Activated CD8-positive, alpha-beta memory T cell treated with anti-CD3 and anti-CD28 coated beads, Interleukin-2, amount 10 ng/mL, durations not matched to agents 7 days and 5 days (primary cell): ENCODE measurements at places on chromosomes 5 and 9.

DNA sequence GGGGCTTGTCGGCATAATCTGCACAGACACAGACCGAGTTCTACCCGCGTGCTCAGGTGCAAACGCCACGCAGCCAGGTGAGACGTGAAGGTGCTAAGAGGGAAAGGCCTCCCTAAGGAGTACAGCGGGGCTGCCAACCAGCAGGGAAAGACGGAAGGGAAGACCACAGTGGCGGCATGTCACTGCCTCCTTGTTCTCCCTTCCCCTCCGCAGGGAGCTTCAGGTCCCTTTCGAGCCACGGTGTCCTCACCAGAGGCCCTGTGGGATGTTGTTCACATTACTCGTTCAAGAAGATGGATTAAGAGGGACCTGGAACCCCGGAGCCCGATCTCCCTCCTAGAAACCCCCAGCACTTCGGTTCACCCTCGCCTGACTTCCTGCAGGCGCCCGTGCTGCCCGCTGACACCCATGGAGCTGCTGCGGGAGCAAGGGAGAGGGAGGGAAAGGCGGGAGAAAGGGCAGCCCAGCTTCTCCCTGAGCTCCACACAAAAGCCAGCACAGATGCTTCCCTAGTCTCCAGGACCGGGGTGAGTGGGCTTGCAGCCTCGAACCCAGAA, 686 bp downstream of the BRD9 start:
- DNase-seq: peak; percentile 46

- DNase-seq: no peak
Observed at GRCh38 chr5:57736716-57737115, 254.1 kb upstream of the ACTBL2 start.

- no peak for DNase-seq
Observed at GRCh38 chr5:14895301-14895700, 23.7 kb upstream of the ANKH start.

- DNase-seq: no peak
Observed at GRCh38 chr5:73565969-73566547, 515 bp downstream of the UTP15 start.

DNA sequence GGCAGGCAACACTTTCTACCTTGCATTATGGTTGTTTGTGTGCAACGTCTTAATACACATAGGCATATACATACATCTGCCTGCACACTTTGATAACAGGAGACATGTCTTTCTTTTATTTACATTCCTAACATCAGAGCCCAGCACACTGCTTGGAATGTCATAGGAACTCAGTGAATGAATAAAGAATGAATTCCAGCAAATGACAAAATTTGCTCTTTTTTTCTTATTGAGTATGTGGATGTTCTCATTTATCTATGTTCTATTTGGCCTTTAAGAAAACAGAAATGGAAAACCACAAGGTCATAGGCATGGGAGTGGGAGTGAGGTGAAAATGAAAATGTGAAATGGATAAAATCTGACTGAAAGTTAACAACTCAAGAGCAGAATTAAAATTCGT, 36.3 kb upstream of the PALM2AKAP2 start:
- no peak for DNase-seq

DNA sequence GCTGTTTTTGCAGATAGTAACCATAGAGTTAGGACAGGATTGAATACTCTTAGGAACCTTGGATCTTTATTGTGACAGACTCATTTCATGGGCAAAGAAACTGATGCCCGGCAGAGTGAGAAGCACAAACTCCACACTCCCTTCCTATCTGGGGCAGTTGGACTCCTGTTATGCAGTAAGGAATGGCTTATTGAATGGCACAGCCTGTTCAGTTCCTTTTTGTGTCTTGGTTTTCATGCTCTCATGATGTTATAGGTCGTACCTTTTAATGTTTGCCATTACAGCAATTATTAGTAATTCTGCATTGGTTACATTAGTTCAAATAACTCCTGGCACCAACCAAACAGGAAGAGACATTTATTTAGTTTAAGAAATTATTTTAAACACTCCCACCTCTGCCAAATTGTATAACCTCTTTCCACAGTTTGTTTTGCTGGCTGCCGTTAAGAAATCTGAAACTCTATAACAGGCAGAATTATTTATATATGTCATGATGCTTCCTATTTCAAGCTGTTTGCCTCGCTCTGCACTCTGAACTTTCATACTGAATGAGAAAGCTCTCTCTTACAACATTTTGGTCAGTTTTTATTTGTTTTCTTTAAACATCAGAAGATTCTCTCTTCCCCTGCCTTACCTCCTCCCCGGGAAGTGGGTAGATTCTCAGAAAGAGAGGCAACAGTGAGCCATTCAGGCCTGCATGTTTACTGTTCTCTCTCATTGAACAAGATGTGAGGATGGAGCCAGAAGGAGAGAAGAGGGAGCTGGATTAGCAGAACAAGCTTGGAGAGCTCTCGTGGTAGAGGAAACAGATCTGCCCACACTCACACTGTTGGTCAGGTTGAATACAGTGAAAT, 144.4 kb downstream of the ARHGEF28 start:
- DNase-seq: no peak

GRCh38 chr5:110899566-110900412, 161.0 kb downstream of the SLC25A46 start:
- DNase-seq: no peak

- DNase-seq: peak; percentile 69
Observed at GRCh38 chr9:33170464-33171415, 3.6 kb upstream of the B4GALT1 start.

GRCh38 chr9:122226142-122226757, 2.5 kb downstream of the LHX6 start:
- no peak for DNase-seq

GRCh38 chr5:81829242-81829641, 78.3 kb upstream of the SSBP2 start:
- no peak for DNase-seq

DNA sequence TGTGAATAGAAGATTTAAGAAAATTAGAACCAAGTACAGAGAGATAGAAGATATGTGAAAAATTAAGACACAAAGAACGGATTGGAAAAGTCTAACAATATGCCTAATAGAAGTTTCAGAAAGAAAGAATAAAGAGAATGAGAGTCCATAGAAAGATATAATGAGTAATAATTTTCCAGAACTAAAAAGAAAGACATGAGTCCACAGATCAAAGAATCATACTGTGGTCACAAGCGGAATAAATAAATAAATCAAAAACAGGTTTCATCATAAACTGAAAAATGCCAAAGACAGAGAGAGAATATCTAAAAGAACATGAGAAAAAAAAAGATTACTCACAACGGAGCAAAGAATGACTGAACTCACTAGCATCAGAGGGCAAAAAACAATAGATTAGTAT, 32.9 kb downstream of the FEM1C start:
- DNase-seq: no peak

GRCh38 chr9:28136113-28136512, 562.8 kb upstream of the C9orf72 start:
- no peak for DNase-seq

GRCh38 chr5:53069626-53070025, 39.9 kb downstream of the MOCS2 start:
- peak; percentile 90 for DNase-seq

GRCh38 chr5:56208681-56209080, 24.4 kb downstream of the ANKRD55 start:
- DNase-seq: no peak

- DNase-seq: no peak
Observed at GRCh38 chr9:99282406-99282805, 60.3 kb downstream of the SEC61B start.

- no peak for DNase-seq
Observed at GRCh38 chr5:33184367-33184766, 256.4 kb upstream of the TARS1 start.

- no peak for DNase-seq
Observed at GRCh38 chr5:173689737-173690360, 73.4 kb upstream of the BOD1 start.

DNA sequence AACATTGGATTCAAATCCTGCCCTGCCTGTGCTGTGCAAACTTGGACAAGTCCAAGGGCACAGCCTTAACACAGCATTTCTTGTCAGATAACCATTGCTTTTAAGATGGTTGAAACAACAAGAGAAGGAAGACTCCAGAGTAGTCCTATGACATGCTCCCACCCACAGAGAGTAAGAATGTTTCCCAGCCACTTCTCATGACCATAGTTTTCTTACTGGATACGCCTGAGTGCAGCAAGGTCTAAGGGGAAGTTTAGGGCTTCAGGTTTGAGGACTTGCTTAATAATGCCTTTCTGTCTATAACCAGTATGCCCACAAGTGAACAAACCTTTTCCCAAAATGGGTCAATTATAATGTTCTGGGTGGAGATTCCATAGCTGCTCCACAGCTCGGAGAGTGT, 126.4 kb downstream of the SLF1 start:
- no peak for DNase-seq

- no peak for DNase-seq
Observed at GRCh38 chr9:2778816-2779215, 61.5 kb downstream of the KCNV2 start.

GRCh38 chr5:134609232-134609851, 23.3 kb downstream of the SAR1B start:
- DNase-seq: no peak

- no peak for DNase-seq
Observed at GRCh38 chr9:130122456-130122855, 49.7 kb upstream of the NCS1 start.

GRCh38 chr9:114261987-114262386, 60.9 kb upstream of the ORM1 start:
- no peak for DNase-seq

DNA sequence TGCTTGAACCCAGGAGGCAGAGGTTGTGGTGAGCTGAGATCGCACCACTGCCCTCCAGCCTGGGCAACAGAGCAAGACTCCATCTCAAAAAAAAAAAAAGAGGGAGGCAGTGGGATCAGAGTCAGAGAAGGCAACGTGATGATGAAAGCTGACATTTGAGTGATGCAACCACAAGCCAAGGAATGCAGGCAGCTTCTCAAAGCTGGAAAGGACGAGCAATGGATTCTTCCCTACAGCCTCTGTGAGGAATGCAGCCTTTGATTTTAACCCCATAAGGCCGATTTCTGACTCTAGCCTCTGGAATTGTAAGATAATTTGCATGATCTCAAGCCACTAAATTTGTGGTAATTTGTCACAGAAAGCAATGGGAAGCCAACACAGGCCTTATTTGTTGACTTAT, 9.8 kb downstream of the TGFBI start:
- DNase-seq: no peak

- DNase-seq: no peak
Observed at GRCh38 chr9:73030370-73031030, 77.6 kb upstream of the ALDH1A1 start.

GRCh38 chr5:128649192-128649591, 111.1 kb upstream of the FBN2 start:
- DNase-seq: no peak

DNA sequence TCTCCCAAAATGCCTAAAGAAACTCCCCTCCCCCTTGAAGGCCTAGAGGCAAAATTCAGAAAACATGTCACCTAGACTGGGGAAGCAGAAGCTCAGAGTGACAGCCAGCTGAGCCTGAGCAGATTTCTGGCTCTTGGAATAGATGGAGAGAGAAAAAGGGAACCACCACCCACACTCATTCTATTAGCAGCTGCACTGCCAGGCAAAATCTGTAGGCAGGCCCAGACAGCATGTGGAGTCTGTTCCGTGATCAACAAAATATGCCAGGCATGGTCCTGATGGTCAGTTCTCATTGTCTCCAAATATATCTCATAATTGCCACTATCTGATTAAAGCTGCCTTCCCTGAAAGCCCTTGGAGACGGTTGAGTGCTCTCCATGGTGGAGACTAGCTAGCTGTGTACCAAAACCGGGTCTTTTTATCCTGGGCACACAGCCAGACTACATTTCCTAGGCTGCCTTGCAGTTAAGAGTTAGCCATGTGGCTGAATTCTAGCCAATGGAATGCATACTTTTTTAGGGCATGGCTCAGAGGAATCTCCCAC, 131.7 kb upstream of the GPR151 start:
- DNase-seq: no peak

GRCh38 chr5:34734326-34734725, 78.2 kb downstream of the RAI14 start:
- DNase-seq: no peak

DNA sequence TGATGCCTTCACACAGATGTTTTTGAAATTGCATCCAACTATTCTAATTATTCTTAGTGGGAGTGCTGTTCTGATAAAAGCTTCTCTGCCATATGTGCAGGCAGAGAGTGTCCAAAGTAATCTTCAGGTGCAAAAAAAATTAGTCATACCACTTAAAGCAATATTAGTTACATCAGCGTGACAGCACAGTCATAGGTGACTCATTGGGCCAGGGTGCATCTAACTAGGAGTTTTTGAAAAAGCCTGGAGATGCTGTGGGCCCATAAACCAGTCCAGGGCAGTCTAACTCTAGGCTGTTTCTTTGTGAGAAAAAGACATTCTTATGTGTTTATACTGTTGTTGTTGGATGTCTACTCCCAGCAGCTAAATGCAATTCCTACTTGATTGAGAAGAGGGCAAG, 33.0 kb upstream of the C6 start:
- no peak for DNase-seq

GRCh38 chr9:135552698-135553171, 6.8 kb downstream of the OBP2A start:
- DNase-seq: no peak

DNA sequence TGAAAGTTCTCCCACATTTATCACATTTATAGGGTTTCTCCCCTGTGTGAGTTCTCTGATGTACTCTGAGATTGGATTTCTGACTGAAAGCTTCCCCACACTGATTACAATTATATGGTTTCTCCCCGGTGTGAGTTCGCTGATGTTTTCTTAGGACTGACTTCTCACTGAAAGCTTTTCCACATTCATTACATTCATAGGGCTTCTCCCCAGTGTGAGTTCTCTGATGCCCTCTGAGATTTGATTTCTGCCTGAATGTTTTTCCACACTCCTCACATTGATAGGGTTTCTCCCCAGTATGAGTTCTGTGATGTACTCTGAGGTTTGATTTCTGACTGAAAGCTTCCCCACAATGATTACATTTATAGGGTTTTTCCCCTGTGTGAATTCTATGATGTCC, 36.3 kb downstream of the ZNF782 start:
- DNase-seq: no peak

- no peak for DNase-seq
Observed at GRCh38 chr5:145345511-145346287, 489.4 kb downstream of the PRELID2 start.

- DNase-seq: no peak
Observed at GRCh38 chr9:118038713-118039112, 334.5 kb downstream of the TLR4 start.

DNA sequence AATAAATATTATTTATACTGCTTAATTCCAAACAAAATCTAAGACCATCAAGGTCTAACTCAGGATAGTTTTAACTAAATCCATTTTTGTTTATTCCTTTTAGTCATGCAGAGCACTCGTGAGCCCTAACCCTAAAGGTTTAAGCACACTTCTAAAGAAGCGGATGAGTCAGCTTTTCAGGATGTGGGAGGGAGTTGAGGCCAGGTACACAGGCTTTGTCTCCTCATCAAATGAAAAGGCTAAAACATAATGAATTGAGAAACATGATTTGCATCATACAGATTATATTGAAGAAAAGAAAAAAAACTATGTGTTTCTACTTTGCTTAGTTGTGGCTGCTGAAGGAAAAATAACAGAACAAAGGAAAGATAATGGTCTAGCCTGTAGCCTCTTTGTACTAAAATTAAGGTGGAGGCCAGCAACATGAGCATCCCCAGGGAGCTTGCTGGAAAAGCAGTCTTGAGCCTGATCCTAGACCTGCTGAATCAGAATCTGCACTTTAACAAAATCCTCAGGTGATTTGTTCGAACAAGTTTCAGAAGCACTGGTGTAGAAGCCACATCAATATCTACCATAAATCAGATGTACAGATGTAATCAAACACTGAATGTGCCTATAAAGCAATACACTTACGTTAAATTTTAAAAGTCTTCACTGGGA, 21.1 kb upstream of the ISCA1 start:
- DNase-seq: peak; percentile 68

GRCh38 chr9:115668521-115668920, 485.1 kb upstream of the PAPPA start:
- no peak for DNase-seq
